Activated naive CD4-positive, alpha-beta T cell treated with anti-CD3 and anti-CD28 coated beads, Interleukin-2, amount 50 U/mL, for 72 hours (primary cell): ENCODE measurements at places on chromosomes 13 and 19.

DNA sequence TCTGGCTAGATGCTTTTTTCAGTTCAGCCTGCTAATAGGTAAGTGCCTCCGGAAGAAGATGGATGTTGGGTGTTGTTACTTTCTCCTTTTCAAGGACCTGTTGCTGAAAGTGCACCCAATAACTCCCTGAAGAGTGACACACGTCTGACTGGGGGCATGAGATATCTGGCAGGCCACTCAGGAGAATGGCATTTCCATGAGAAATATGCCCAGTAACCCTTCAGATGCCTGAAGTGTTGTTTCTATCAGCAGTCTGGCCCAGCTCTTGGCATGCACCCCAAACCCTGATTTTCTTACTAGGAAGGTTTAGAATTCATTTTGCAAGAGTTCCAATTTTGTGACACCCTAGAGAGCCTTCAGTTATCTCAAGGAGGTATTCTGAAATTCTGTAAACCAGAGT is 71.5 kb downstream of the ARHGAP35 start:
- DNase-seq: no peak

- DNase-seq: no peak
These were observed 5.1 kb upstream of the GTF3A start for GRCh38 chr13:27419328-27419727.

- DNase-seq: no peak
These were observed 690 bp upstream of the SGTA start for GRCh38 chr19:2783781-2784145.

GRCh38 chr13:63901630-63902029 is 2486.0 kb upstream of the PCDH20 start:
- DNase-seq: no peak

GRCh38 chr13:94232161-94232950 is 247.1 kb downstream of the DCT start:
- no peak for DNase-seq

DNA sequence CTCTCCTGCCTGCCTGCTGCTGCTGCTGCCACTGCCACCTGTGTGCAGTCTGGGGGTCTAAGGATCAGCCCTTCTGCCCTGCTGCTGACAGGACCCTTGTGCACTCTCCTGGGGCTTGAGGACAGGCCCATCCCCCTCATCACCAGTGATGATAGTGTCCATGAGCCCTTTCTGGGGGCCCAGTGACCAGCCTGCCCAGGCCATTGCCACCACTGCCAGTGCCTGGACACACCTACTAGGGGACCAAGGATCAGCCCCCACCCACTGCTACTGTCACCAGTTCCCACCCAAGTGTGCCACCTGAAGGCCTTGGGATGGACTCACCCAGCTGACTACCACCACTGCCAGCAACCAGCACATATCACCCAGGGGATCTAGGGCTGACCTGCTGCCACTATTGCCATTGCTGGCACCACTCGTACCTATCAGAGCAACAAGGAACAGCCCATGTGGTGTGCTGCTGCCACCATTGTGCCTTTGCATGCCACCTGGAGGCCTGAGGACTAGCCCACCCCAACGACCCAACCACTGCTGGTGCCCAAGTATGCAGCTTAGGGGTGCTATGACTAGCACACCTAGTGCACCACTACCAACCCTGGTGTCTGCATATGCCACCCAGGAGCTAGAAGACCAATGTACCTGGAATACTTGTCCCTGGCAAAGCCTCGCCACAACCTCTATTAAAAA is 994.3 kb downstream of the PCDH17 start:
- no peak for DNase-seq

- no peak for DNase-seq
These were observed 224.2 kb upstream of the MAB21L1 start for GRCh38 chr13:35700671-35701070.
